ENCODE measurements at places on chromosomes 2 and 18. TPM values are rescaled to one million over a fixed set of nuclear protein-coding genes. Genes with fewer than 3 reads are reported as not detected.

DNA sequence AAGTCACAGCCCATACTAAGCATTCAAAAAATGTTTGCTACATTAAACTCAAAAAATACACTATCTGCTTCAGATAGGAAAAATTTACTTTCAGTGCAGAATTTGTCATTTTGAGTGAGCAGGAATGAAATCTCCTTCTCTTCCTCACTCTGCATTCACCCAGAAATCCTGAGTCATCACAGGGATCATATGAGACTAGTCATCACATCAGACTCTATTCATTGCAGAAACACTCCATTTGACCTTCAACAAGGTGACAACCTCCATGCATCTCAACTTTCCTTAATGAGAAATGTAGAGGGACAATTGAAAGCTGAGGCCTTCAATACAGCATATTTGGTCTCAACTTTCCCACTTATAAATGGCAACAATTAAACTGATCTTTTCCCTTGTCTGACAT lies 130.4 kb upstream of the CYP26B1 start:
- peak; percentile 65 for DNase-seq

- no peak for DNase-seq
These were observed 53.1 kb upstream of the NRP2 start for GRCh38 chr2:205629091-205629776.

GRCh38 chr2:142973822-142974207 lies 96.4 kb downstream of the KYNU start:
- DNase-seq: peak; percentile 94

The SERTAD2 gene
- total RNA-seq: 4.2 TPM

- no peak for DNase-seq
These were observed 687.4 kb upstream of the ID2 start for GRCh38 chr2:7994397-7994951.

GRCh38 chr2:44097322-44097907 lies 71.3 kb upstream of the PPM1B start:
- no peak for DNase-seq

- no peak for DNase-seq
These were observed 671.3 kb upstream of the CHAC2 start for GRCh38 chr2:53096351-53096750.

- DNase-seq: no peak
These were observed 73.3 kb downstream of the TMEM18 start for GRCh38 chr2:603869-604268.

DNA sequence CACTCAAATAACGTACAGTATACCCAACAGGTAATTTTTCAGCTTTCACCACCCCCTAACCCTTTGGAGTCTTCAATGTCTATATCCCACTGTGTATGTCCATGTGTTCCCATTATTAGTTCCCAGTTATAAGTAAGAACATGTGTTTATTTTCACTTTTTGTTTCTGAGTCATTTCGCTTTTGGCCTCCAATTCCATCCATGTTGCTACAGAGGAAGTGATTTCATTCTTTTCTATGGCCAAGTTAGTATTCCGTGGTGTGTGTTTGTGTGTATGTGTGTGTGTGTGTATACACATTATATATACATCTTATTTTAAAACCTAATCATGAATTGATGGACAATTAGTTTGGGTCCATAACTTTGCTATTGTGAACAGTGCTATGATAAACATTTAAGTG lies 464.4 kb downstream of the CMPK2 start:
- no peak for DNase-seq

The ARHGEF33 gene
- 0.38 TPM for total RNA-seq

DNA sequence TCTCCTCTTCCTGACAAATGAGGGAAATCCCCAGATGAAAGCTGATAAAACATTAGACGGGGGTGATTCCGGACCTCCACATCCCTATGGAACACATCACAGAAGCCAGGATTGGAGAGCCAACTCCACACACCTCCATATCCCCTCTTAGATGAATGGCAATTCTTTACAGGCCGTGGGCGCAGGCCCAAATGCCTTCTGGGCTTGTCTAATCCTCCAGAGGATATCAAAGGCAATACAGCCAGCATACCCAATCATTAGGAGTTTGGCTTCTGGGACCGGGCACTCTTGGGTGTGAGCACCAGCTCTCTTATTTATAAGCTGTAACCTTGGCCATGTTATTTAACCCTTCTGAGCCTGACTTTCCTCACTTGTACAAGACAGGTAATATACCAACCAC lies 15.0 kb upstream of the CYP1B1 start:
- no peak for DNase-seq

The IL36RN gene
- 1.9 TPM for total RNA-seq

DNA sequence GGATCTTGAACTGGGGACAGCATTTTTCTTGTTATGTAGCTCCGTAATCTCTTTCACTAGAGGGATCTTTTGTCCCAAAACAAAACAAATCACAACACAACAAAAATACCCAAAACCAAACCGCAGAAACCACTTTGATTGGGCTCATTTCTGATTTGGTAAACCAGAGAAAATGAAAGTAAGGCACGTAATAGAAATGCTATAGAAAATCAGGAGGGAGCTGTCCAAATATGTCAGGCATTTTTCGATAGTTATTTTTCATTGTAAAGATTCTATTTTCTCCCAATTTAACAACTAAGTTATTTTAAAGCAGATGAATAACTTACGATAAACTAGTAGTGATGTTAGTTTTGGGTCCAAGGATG lies 406.5 kb downstream of the XIRP2 start:
- peak; percentile 21 for DNase-seq

DNA sequence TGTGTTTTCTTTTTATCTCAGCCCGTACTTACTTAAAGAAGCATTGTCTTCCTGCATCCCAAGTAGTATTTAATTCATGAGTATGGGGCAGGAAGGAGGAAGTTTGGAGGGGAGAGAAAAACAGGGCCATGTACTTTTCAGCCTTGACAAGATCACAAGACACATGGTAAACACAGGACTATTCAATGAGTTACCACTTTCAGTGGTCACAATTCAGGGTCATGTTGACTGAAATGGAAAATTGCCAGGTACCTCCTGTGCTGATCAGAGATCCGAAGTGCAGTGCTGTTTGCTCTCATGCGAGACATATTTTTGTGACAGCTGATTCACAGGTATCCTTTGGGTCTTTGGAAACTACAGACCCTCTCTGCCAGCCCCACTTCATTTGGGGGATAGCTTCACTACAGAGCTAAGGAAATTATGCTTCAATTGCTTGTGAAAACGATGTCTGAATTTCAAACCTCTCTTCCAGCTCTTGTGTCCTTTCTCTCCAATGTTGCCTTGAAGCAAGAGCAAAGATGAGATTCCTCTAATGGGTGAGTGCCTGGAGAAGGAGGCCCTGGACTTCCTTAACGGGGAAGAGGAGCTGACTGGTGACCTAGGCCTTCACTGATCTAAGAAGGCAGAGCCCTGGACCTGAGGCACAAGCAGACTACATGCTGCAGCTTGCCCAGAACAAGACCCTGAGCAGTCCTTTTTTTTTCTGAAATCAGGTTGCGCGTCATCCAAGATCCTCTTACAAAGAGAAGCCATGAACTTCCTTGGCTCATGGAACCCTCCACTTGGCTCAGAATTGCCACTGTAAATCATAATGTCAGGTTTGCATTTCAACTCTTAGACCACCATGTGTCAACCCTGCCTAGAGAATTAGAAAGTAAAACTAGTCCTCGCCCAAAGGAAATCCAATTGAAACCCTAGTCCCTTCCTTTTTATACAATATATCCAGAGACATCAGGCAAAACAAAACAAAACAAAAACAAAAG lies 44.1 kb downstream of the EVA1A start:
- DNase-seq: peak; percentile 91

The DHRS9 gene
- 19.1 TPM for total RNA-seq

The HTR2B gene
- total RNA-seq: 0.13 TPM

- no peak for DNase-seq
These were observed 39.8 kb upstream of the TMEM247 start for GRCh38 chr2:46439582-46439981.

DNA sequence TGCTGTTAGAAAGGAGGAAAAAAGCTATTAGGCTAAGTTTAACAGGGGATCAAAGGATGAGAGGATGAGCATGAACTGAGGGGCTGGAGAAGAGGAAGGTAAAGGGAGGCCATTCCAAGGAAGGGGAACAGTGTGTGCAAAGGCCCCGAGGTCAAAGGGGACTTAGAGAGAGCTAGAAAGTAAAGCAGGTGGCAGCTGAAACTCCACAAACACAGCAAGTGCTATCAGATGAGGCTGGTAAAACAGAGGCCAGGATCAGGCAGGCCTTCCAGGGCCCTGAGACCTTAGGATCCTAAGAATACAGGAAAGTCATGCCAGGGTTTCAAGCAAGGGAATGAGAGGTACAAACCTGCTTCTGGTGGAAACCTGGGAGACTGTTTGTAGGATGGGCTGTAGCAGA lies 5.8 kb downstream of the HDAC4 start:
- no peak for DNase-seq

DNA sequence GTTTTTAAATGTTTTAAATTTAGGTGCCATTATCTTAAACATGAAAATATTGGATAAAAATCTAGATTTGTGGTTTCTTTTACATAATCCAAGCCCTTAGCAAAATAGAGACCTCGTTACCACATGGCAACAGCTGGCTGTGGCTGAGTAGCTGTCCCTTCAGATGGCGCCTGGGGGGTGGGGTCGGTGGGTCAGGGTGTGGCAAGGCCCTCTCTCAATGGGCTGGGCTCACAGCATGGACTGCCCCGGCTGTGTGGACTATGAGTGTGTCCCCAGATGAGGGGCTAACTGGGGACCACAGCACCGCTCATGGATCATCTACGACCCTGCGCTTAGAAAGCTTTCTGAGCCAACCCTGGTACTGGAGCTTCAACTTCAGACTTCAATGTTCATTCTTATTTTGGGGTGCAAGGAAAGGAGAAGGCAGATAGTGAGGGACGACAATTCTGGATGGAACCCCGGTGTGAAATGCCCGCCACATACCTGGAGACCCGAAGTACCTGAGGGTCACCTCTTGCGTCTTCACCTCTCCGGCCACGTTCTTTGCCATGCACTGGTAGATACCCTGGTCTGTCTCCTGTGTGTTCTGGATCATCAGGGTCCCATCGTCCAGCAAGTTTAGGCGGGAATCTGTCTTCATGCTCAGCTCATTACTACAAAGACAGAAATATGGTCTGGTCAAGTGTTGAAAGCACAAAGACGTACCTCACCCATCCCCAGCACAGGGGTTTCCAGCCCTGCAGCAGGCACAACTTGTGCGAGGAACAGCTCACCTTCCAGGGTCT lies 71.0 kb downstream of the PXDN start:
- DNase-seq: no peak

The KCNS3 gene
- 3.7 TPM for total RNA-seq

DNA sequence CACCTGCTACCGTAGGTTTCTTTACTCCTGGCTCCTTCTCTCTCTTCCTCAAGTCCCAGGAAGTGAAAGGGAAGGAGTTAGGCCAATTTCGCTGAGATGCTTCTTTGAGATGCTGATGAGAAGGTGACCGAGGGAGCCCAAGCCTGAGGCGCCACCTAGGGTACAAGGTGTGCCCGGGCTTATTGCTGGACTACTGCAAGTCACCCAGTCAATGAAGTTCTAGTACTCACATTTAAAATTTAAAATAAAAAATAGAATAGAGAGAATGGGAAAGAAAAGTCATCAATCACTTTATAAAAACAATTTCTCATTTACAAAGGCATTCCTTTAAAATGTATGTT lies 45.3 kb downstream of the ACAA2 start:
- peak; percentile 79 for DNase-seq

The BCL11A gene
- 3.6 TPM for total RNA-seq

The LOXHD1 gene
- not detected for total RNA-seq

DNA sequence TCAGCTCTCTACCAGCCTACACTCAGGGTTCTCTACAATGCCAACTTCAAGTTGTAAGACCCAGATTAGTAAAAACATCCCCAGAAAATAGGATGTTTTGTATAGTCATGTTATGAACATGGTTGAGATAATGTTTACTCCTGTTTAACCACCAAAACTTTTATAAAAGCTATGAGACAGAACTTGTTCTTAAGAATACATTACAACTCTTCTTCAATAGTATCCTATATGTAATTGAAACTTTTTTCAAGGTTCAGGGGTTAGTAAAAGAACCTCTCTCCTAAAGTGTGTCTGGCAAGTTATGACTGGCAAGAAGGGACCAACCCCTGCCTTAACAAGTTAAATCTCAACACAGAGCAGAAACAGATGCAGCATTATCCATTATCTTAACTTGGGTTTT lies 118.8 kb upstream of the STK17B start:
- peak; percentile 62 for DNase-seq

- DNase-seq: no peak
These were observed 195.4 kb upstream of the RMP24 start for GRCh38 chr18:35777039-35777438.

The ITGA4 gene
- under 0.01 TPM for total RNA-seq

The EPB41L3 gene
- 0.53 TPM for total RNA-seq

GRCh38 chr18:50432915-50433314 lies 58.1 kb downstream of the SKA1 start:
- no peak for DNase-seq

- peak; percentile 70 for DNase-seq
These were observed 1355.4 kb upstream of the ACVR2A start for GRCh38 chr2:146489386-146489785.

DNA sequence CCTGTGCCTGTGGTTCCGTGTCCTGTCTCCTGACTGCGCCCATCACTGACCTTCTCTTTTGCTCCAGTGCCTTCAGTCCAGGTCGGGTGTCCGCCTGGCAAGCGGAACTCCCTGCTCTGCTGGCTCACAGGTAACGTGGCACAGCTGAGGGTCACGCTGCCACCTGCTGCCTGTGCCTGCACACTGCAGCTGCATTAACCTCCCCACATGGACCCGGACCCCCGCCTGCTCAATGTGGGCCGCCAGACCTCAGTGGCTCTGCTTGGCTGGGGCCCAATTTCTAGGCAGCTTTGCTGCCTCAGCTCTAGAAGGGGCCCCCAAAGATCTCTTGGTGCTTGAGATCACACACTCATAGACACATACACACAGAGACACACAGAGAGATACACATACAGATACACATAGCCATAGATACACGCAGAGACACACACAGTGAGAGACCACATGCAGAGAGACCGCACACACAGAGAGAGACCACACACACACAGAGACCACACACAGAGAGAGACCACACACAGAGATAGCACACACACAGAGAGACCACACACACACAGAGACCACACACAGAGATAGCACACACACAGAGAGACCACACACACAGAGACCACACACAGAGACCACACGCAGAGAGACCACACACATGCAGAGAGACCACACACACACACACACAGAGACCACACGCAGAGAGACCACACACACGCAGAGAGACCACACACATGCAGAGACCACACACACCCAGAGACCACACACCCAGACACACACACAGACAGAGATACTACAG lies 14.9 kb upstream of the CNNM3 start:
- DNase-seq: peak; percentile 52

DNA sequence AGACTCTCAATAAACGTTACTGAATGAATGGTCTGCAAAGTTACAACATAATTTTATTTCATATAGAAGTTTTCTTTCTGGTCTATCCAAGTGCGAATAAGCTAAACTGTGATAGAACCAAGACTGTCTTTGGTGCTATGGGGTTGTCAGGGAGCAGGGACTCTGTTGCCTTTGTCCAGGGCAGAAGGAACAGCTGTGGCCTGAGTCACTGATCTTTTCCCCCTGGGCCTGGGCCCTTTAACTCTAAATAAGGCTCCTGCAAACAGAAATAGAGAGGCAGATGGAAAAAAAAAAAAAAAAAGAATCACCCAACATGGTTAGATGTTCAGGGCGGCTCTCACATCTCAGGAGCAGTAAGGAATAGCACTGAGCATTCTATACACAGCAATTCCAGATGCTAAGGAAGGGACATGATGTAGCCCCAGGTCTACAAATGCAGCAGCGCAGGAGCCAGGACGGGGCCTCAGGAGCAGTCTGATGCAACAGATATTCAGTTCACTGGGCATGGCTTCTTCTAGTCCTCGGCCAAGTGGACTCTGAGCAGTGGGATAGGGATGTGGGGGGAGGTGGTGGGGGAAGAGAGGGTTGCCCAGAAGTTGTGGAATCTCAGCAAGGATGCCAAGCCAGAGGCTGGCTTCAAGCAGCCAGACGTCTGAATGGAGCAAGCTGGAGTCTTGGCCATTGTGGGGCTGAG lies 247.1 kb upstream of the SIX2 start:
- no peak for DNase-seq
